Hematopoietic multipotent progenitor cell treated with erythropoietin and hydrocortisone succinate and interleukin-3 and kit ligand, for 8 days (in vitro differentiated cells): ENCODE measurements at places on chromosomes 12 and 14.

- peak; percentile 54 for DNase-seq
Measured at GRCh38 chr14:35140718-35141581, 18.6 kb downstream of the PRORP start.

- no peak for DNase-seq
Measured at GRCh38 chr12:116127859-116128258, 149.6 kb downstream of the MED13L start.

GRCh38 chr12:119770146-119770545, 102.2 kb downstream of the PRKAB1 start:
- no peak for DNase-seq

GRCh38 chr14:81206115-81206514, 14.6 kb downstream of the GTF2A1 start:
- DNase-seq = no peak

GRCh38 chr12:15829255-15829654, 40.1 kb upstream of the EPS8 start:
- DNase-seq = no peak
